ENCODE measurements at places on chromosomes 2 and 18.

GRCh38 chr2:158713523-158714138 lies 81.5 kb upstream of the DAPL1 start:
- no peak for DNase-seq

- no peak for DNase-seq
These were observed 276.7 kb downstream of the PLCL1 start for GRCh38 chr2:198080879-198081765.

GRCh38 chr2:105791229-105791628 lies 46.5 kb downstream of the NCK2 start:
- no peak for DNase-seq

DNA sequence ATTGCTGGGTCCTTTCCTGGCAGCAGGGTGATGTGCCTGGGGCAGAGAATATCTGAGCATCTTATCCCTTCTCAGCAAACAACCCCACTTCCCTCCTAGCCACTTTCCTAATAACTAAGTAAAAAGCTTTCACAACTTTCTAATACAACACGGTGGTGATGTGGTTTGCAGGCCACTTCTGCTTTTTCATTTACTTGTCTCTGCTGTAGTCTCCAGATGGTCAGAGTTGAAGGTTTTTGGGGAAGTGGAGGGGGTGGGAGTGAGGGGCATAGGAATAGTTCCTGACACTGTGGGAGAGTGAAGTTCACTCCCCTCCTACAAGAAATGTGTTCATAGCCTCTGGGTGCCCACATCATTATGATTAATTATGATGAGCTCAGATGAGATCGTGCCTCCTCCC lies 11.6 kb downstream of the OXER1 start:
- DNase-seq = no peak

- DNase-seq = no peak
These were observed 114.1 kb upstream of the MSH2 start for GRCh38 chr2:47288864-47289263.

- DNase-seq = peak; percentile 15
These were observed 7.5 kb downstream of the ACYP2 start for GRCh38 chr2:54122939-54123338.

- DNase-seq = no peak
These were observed 745.9 kb upstream of the ACVR2A start for GRCh38 chr2:147098940-147099339.

- DNase-seq = no peak
These were observed 4.3 kb downstream of the TGOLN2 start for GRCh38 chr2:85323351-85323987.

DNA sequence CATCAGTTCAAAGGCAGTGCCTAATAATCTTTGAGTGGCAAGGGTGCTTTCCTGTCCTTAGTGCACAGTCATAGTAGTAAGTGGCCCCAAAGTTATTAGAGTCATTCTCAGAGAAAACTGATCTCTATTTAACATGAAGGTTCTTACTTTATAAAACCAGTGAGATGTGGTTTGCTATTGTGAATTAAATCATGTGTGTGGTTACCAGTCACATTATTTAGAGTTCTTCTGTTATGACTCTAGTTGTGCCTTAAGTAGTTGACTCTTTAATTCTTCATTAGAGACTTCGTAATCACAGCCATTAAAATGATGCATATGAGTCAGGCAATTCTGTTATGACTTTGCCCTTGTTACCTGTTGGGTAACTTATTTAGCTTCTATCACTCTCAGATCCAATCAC lies 1392.9 kb upstream of the ACVR2A start:
- no peak for DNase-seq

DNA sequence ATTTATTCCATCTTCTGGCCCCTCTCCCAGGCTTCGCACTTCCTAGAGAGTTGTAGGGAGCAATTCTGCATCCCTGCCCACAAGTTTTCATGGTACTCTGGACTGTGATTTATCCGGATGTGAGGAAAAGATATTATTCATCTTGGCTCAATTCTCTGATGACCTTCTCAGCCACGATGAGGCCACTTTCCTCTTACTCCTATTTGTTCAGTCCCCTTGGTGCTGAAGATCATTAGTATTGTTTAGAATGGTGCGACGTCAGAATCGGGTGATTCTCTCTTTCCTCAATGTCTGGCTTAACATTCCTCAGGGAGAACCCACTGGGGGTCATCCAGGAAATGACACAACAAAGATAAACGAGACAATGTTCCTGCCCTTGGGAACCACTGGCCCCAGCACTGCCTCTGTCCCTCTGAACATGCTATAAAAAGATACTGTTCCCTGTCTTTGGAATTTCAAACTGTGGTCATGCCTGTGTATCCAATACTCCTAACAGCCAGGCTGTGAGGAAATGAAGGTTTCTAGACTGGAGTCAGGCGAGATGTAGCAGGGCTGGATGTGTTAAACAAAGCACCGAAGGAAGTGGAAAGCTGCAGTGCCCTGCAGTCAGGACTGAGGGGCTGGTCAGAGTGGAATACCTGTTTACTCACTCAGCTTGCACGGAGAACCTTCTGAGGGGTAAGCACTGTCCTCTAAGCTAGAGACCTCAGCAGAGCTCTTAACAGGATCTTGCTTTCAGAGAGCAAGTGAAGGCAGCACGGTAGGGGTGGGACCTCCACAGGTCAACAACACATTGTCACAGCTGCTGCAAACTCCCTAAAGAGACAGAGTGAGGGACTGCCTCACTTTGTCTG lies 12.9 kb upstream of the GLI2 start:
- no peak for DNase-seq

- DNase-seq = no peak
These were observed 18.4 kb upstream of the CTAGE1 start for GRCh38 chr18:22436136-22436535.

DNA sequence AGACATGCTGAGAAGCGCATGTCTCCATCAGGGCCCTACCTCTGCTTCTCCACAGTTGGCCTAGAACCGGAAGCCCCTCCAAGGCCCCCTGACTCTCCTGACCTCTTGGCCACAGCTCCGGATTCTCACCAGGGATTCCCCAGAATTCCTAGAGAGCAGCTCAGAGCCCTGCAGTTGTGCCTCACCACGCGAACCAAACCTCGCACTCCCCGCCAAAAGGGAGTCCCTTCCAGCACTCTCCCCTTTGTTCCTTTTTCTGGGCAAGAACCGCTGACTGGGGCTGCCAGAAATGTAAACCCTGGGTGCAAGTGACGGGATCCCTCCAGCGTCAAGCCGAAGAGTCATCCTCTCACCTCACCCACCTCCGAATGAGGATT lies 36.7 kb downstream of the AFF3 start:
- DNase-seq = no peak

DNA sequence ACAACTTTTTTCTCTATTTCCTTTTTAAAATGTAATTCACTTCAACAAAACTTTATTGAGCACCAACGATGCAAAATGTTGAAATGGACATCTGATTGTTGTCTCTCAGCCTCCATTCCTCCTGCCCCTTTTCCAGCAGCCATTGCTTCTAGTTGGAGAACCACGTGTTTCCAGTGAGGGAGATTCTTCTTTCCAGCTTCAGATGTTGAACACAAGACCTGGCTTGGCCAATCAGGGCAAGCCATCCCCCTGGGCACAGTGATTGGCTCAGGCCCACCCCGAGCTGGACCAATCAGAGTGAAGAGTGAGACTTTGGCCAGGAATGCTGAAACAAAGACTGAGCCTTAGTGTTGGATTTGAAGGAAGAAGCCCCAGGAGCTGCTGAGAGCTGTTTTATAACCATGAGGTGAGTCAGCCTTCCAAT lies 59.0 kb downstream of the E2F6 start:
- no peak for DNase-seq

DNA sequence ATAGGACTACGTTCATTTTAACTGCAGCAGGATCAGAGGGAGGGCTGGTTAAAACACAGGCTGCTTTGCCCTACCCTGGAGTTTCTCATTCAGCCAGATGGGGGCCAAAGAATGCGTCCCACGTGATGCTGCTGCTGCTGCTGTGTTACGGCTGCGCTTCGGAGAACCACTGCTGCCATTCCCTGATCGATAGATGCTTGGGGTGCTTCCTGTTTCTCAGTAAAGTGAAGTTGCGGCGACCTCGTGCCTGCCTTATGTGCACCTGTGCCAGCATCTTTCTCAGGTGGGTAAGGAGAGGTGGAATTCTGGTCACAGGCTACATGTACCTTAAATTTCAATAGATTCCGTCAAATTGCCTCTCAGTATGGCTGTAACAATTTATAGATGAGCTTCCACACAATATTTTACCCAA lies 24.7 kb upstream of the TOGARAM2 start:
- no peak for DNase-seq

DNA sequence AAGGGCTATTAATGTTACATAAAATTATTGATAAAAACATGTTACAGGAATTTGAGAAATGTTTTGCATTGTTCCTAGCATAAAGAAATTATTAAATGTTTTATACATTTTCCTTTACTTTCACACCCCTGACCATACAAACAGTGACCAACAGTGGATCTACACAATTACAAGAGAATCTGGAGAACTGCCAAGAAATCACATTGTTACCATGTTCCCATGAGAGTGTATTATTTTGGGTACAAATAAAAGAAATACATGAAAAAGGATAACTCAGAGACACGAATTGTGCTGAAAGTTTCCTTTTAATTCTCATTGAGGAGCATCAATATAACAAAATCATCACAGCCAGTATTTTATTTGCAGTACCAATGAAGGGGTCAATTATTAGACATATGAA lies 150.1 kb downstream of the WDPCP start:
- DNase-seq = no peak

DNA sequence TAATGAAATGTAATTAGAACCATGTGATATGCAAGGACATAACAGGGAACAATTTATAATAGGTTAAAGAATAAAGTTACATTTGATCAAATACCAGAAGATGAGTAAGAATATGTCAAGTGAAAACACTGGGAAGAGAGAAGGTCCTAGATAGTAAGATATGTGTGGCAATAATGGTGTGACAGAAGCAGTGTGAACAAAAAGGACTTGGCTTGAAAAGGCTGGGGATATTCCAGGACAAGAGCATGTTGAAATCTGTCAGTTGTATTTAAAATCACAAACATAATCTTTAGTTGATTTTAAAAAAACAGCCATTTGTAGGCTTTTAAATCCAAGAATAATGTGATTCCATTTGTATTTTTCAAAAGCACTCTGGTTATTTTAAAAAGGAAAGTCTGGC lies 1399.9 kb upstream of the SLC39A10 start:
- no peak for DNase-seq

- no peak for DNase-seq
These were observed 2.3 kb downstream of the NEUROD1 start for GRCh38 chr2:181677912-181678586.

DNA sequence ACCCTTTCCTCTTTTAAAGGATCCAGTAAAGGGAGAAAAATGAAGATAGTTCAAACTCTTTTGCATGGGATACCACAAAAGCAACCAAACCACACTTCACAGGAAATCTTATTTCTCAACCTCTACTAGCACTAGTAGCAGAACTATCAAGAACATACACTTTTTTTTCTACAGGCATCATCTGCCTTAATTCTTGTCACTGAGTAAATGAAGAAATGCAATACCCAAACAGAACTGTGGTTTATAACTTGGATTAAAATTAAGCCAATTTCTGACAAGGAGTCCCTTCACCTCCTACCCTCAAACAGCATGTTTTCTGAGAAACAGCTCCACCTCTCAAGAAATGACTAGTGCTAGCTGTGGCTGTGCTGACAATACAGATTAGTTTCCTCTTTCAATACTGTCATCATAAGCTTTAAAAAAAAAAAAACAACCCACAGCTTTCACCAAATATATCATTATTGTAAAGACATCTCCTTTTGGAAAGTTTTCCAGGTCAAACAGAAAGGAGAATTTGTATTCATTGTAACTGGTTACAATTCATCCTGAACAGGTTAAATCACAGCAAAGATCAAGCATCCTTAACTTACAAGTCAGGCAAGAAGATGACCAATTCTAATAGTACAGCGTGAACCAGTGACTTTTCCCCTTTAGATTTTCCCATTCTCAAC lies 44.4 kb downstream of the PTPN2 start:
- no peak for DNase-seq

DNA sequence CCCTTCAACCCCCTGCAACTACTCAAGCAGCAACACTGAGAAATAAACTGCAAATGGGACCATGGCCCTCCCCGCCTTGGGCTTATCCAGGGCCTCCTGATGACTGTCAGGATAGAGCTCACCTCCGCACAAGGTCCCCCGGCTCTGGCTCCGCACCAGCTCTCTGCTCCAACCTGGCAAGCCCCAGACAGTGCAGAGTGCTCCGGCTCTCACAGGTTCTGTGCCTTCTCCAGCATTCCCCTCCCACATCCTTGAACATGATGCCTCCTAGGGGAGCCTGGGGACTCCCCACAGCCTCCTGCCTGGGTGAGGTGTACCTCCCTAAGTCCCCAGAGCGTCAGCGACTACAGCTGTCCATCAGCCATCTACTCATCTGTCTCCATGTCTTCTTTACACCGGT lies 26.7 kb upstream of the NPAS2 start:
- DNase-seq = no peak

DNA sequence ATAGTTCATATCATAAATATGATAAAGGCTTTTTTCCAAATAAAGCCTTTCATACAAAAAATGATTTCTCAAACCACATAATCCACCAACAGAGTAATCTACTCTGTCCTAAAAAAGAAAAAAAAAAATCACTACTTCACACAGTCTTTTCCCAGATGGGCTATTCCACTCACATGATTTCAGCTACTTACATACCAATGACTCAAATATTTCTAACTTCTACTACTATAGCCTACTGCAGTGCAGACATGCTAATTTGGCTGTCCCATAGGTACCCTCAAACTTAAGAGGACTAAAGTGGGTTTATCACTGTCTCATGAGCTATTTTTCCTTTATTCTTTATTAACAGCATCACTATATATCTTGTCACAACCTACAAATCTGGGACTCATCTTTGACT lies 57.4 kb downstream of the SLC66A3 start:
- DNase-seq = no peak

DNA sequence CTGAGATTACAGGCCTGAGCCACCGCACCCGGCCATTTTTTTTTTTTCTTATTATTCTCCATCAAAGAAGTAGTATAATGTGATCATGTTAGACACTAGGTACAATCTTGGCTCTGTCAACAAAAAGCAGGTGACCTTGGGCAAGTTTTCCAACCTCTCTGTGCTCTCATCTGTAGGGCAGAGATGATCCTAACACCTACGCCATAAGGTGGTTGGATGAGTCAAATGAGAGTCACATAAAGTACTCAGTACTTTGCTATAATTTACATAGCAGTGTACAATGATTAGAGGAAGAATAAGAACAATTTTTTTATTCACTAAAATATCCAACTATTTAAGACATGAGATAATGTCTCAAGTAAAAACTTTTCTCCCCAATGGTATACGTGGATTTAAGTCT lies 128.6 kb downstream of the TGIF1 start:
- DNase-seq = no peak

GRCh38 chr2:5132281-5132680 lies 559.9 kb upstream of the SOX11 start:
- DNase-seq = no peak

GRCh38 chr2:44247924-44248323 lies 27.4 kb upstream of the SLC3A1 start:
- DNase-seq = peak; percentile 63

Data from Calu3 (cell line).